ENCODE measurements at places on chromosomes 3 and 15. TPM values are rescaled to one million over a fixed set of nuclear protein-coding genes. Genes with fewer than 3 reads are reported as not detected.

TRA2B gene
- total RNA-seq: 96.2 TPM

DNA sequence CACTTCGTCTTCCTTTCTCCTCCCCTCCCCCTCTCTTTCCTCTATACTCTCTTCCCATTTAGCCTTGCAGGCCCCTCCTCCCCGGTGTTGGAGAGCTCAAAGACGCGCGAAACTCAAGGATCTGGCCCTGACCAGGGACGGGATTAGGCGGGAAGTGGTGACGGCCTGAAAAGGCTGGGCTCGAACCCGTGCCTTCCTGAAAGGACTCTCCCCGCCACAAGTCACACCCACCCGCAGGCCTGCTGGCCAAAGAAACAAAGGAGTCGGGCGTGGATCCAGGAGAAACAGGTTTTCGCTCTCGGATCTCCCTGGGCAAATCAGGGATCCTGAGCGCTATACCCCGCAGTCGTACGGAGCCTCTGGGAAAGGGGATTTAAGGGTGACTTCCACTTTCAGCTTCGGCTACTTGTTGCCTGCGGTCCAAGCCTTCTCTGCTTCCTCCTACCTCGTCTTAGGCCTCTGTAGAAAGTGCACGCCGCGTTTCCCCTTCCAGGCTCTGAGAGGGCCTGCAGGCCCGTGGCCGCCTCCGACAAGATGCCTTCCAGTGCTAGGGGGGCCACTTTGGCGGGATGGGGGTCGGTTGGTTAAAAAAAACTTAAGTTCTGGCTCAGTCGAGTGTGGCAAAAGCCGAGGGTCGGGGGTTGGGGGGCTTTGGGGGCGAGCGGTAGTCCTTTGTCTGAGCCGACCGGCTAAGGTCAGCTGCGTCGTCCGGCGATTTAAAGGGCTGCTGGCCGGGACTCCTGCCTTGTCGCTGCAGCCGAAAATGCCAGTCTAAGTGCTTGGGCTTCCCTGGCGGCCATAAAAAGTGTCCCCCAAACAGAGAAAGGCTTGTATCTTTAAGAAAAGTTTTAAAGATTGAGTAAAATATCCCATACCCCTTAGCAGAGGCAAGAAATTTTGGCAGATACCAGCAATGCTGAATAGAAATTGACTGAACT, 8.2 kb downstream of the ZIC4 start:
- H3K4me1 ChIP-seq: peaks cover 23% of the 10 kb centered on the region
- peaks cover 2% of the 10 kb centered on the region for H3K27me3 ChIP-seq
- H3K36me3 ChIP-seq: no peaks in the 10 kb centered on the region
- no peak overlapping the region for H3K27ac ChIP-seq
- no peak for DNase-seq

ALS2CL gene
- total RNA-seq: 0.51 TPM

GRCh38 chr3:14001136-14001535, 121.3 kb upstream of the WNT7A start:
- H3K4me3 ChIP-seq: no peak overlapping the region
- no peak for DNase-seq
- no peaks in the 10 kb centered on the region for H3K27me3 ChIP-seq
- H3K4me1 ChIP-seq: no peaks in the 10 kb centered on the region
- H3K27ac ChIP-seq: no peak overlapping the region

DNA sequence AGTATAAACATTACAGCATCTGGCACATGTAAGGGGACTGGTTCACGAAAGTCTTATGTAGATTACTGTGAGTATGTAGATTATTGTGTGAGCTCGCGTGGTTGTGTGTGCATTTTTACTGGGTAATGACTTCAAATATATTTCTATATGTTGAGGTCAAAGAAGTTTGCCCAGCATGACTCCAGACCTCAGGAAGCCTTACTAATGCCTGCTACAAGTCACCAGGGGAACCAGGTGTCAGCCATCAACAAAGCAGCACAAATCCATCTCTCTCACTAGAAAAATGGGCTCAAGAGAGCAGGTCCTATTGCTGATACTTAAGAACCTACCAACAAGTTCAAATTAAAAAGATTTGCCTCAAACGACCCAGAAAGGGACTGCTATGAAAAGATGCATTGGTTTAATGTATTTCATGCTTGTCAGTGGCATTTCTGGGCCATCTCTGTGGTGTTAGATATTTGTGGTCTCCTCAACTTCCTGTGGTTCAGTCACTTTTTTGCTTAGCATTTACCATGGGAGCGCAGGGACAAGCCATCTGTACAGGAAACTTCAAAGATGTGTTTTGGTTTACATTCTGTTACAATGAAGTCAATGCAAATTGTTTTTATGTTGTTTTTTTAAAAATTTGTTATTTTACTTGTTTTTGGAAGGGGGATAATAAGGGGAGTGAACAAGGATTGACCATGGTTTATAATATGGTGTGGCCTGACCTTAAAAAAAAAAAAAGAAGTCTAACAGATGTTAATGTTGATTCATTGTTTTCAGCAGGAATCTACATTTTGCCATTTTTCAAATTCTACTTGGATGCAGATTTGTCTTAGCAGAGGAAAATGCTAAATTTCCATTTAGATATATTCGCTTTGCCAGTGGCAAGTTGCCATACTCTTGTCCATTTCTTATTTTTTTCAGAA, 172.1 kb upstream of the ADAMTS9 start:
- no peaks in the 10 kb centered on the region for H3K36me3 ChIP-seq
- H3K4me3 ChIP-seq: no peak overlapping the region
- H3K4me1 ChIP-seq: peaks cover 10% of the 10 kb centered on the region
- H3K27ac ChIP-seq: no peak overlapping the region

- no peaks in the 10 kb centered on the region for H3K4me1 ChIP-seq
- no peak overlapping the region for H3K4me3 ChIP-seq
- H3K27ac ChIP-seq: no peak overlapping the region
- no peaks in the 10 kb centered on the region for H3K36me3 ChIP-seq
Measured at GRCh38 chr3:21436835-21437234, 314.2 kb downstream of the ZNF385D start.

DNA sequence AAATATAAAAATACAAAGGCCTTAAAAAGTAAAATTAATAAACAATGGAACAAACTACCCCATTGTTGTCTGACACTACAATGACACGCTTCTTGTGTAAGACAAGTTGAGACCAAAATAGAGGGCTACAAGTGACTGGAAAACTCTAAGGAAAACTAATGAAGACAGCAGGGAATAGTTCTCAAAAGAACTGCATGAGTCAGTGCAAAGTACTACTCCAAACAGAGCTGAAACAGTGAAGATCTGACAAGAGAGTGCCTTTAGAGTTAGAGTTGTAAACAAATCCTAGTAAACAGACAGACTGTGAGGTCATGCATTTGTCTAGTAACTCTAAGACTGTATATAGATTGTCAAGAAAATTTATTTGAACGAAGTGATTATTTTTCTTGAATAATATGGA, 233.9 kb downstream of the BBX start:
- no peak overlapping the region for H3K4me3 ChIP-seq
- no peak for DNase-seq
- H3K4me1 ChIP-seq: no peaks in the 10 kb centered on the region
- H3K27me3 ChIP-seq: no peaks in the 10 kb centered on the region

DNA sequence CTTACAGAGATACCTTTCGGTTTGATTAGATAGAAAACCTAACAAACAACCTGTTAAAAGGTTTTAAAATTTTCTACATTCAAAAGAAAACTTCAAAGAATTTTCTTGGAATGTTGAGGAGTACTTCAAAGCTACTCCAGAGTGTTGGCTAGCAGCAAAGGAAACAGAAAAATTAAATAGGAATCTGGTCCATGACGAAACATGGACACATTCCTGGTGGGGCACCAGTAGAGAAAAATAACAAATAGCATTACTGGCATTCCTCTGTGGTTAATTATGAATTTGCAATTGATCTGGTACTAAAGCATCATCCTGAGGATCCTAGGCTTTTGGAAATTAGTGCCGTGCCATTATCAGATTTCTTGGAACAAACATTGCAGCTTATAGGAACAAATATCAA, 59.5 kb upstream of the DPPA4 start:
- H3K27ac ChIP-seq: no peak overlapping the region
- no peaks in the 10 kb centered on the region for H3K36me3 ChIP-seq
- no peaks in the 10 kb centered on the region for H3K27me3 ChIP-seq

DNA sequence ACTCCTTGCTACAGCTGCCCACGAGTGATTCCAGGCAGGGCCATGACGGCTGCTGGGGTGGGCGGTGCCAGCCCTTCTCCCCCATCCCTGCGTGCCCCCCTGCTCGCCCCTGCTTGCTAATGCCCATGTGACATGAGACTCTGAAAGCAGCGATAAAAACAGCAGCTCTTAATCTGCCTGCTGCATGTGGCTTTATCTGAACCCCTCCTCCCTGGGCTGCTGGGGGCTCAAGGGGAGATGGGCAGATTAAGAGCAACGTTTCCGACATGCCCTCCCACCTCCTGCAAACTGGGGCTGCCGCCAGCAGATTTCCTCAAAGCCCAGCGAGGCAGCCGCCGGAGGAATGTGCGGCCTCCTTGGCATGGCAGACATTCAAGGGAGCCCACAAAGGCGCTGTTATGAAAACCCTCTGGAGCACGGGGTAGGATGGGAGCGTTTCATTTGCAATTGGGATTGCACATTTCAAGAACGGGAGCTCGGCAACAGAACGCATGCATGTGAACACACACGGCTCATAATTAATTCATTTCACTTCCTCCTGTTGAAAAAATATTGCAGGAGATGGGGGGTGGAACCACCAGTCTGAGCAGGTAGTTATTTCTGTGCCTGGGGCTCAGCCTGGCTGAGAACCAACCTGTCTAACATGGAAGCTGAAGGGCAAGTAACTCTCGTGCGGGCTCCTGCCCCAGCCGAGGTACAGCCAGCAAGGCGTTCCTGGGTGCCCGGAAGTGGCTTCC, 504.2 kb upstream of the PROK2 start:
- H3K27ac ChIP-seq: no peak overlapping the region
- peak; percentile 85 for DNase-seq
- H3K27me3 ChIP-seq: no peaks in the 10 kb centered on the region
- H3K36me3 ChIP-seq: no peaks in the 10 kb centered on the region
- no peaks in the 10 kb centered on the region for H3K4me1 ChIP-seq

- no peaks in the 10 kb centered on the region for H3K36me3 ChIP-seq
- no peaks in the 10 kb centered on the region for H3K4me1 ChIP-seq
- H3K27me3 ChIP-seq: no peaks in the 10 kb centered on the region
- no peak for DNase-seq
- no peak overlapping the region for H3K27ac ChIP-seq
- no peak overlapping the region for H3K4me3 ChIP-seq
Measured at GRCh38 chr3:187684880-187685279, 14.7 kb upstream of the SST start.

- no peaks in the 10 kb centered on the region for H3K27me3 ChIP-seq
- DNase-seq: no peak
- H3K4me3 ChIP-seq: no peak overlapping the region
- H3K27ac ChIP-seq: peak overlapping the region; percentile 78
Measured at GRCh38 chr3:93931597-93932229, 42.0 kb downstream of the PROS1 start.

THOC7 gene
- 22.4 TPM for total RNA-seq

DNA sequence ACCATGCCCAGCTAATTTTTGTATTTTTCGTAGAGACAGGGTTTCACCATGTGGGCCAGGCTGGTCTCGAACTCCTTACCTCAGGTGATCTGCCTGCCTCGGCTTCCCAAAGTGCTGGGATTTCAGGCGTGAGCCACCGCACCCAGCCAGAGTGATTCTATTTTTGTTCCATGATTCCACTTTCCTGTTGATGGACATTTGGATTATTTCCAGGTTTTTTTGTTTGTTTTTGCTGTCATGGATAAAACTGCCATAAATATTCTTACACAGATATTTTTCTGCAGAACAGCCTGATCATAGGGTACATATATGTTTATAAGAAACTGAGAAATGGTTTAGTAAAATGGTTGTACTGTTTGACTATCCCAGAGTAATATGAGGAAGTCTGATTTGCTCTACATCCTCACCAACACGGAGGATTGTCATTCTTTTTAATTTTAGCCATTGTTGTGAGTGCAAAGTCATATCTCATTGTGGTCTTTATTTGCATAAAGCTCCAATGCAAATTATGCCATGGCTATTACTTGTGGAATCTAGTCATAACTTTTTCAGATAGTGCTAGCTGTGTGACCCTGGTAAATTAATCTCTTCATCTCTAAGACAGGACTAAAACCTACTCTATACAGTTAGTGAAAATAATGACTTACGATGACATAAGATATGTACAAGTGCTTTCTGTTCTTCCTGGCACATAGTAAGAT, 42.7 kb downstream of the MAP6D1 start:
- no peak for DNase-seq
- H3K4me3 ChIP-seq: no peak overlapping the region
- H3K27ac ChIP-seq: no peak overlapping the region

GRCh38 chr3:144415492-144415891, 443.9 kb downstream of the DIPK2A start:
- no peaks in the 10 kb centered on the region for H3K4me1 ChIP-seq
- H3K4me3 ChIP-seq: no peak overlapping the region
- DNase-seq: no peak

DNA sequence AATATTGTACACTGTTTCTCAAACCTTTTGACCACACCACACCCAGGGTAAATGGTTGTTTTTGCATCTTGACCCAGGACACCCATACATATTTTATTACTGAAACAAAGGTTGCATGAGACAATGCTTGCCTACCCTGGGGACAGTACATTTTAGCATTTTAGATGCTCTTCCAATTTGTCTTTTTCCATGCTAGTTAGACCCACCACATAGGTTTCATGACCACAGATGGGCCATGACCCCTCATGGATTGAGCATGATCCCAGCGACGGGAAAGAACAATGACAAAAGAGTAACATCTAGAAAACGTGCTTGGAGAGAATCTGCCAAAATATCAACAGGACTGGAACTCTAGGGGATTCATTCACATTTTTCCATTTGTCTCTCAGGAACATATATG, 161.0 kb upstream of the PFN2 start:
- H3K4me1 ChIP-seq: no peaks in the 10 kb centered on the region
- H3K27me3 ChIP-seq: no peaks in the 10 kb centered on the region
- no peak overlapping the region for H3K27ac ChIP-seq

- no peaks in the 10 kb centered on the region for H3K36me3 ChIP-seq
- H3K4me3 ChIP-seq: no peak overlapping the region
- H3K4me1 ChIP-seq: no peaks in the 10 kb centered on the region
- H3K27me3 ChIP-seq: no peaks in the 10 kb centered on the region
- DNase-seq: no peak
Measured at GRCh38 chr3:106811376-106811775, 565.9 kb upstream of the CCDC54 start.

GREM1 gene
- total RNA-seq: 1.6 TPM

DNA sequence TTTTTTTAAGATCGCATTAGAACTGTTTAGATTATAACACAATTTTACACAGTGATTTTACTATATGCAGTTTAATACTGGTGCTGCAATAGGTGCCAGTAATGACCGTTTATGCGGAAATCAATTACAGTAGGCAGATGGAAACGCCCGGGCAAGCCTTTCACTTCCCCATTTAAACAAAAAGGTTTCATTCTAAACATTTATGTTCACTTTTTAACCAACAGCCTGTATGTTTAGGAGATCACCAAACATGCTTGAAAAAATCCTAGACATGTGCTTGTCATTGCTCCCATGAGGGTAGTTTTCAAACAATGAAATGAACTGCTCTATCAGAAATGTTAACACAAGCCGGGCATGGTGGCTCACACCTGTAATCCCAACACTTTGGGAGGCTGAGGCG, 2.7 kb downstream of the BNIP2 start:
- DNase-seq: no peak
- H3K36me3 ChIP-seq: no peaks in the 10 kb centered on the region
- no peaks in the 10 kb centered on the region for H3K27me3 ChIP-seq
- peaks cover 12% of the 10 kb centered on the region for H3K4me1 ChIP-seq
- peak overlapping the region; percentile 59 for H3K27ac ChIP-seq

GRCh38 chr3:191345334-191345733, 15.0 kb upstream of the UTS2B start:
- H3K4me3 ChIP-seq: no peak overlapping the region
- no peaks in the 10 kb centered on the region for H3K27me3 ChIP-seq
- peaks cover 21% of the 10 kb centered on the region for H3K4me1 ChIP-seq
- no peak overlapping the region for H3K27ac ChIP-seq

Measured in liver (tissue), 10 donors.